ENCODE measurements at places on chromosomes 2 and 18.

DNA sequence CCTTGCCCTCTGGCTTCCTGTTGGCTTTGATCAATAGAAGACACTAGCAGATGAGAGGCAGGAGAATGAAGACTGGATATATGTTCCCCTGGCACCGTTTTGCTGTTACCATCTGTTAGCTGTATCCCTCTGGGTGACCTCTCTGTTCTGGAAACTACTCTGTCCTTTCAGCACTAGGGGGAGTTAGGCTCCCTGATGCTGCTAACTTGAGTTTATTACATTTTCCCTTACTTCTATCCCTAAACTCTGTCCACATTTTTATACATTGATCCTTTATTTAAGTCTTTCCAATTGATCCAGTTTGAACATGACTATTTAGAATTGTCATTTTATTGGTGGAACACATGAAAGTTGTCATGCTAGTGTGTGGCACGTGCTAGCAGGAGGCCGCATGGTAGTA, 1014.3 kb upstream of the CDH2 start:
- no peak for DNase-seq

- DNase-seq = no peak
Measured at GRCh38 chr2:201962774-201963562, 70.7 kb upstream of the FZD7 start.

GRCh38 chr18:30970196-30970816, 72.2 kb downstream of the DSC3 start:
- no peak for DNase-seq

DNA sequence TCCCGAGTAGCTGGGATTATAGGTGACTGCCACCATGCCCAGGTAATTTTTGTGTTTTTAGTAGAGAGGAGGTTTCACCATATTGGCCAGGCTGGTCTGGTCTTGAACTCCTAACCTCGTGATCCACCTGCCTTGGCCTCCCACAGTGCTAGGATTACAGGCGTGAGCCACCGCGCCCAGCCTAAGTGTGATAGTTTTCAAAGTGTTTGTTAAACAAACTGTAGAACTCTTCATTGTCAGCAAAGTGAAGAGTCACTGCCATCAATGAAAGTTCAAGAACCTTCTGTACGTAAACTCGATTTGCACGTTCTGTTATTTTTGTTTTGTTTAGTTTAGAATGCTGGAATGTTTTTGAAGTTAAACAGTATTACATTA, 18.0 kb upstream of the SOS1 start:
- no peak for DNase-seq

- no peak for DNase-seq
Measured at GRCh38 chr2:197174539-197175094, 136.0 kb downstream of the ANKRD44 start.

GRCh38 chr2:103959174-103960128, 894.5 kb upstream of the POU3F3 start:
- DNase-seq = no peak

DNA sequence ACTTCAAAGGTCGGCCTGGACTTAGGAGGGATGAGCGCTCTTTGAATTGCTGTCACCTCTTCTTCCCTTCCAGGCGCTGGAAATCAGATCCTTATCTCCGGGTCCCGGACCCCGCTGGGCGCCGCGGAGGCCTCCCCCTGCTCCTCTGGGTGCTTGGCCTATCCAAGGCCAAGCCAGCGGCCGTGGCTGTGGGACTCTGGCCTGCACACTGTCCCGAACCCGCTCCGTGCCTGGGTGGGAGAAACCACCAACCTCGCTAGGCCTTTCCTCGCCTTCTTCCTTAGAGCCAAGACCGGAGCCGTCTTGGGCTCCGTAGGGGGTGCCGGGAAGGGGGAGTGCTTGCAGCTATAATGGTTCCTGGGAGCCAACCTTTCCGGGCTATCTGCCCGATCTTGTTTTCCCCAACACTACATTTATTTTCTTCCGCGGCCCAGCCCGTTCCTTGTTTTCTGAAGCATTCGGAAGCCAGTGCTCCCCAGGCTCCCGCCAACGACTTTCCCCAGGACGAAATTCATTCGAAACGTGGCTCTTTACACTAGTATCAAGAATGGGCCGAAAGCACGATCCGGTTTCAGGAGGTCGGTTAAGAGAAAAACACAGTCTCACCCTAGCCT, 2.4 kb downstream of the OSR1 start:
- DNase-seq = no peak

- DNase-seq = no peak
Measured at GRCh38 chr2:39194686-39195085, 49.1 kb downstream of the CDKL4 start.

- no peak for DNase-seq
Measured at GRCh38 chr2:179132076-179132475, 82.1 kb upstream of the CCDC141 start.

DNA sequence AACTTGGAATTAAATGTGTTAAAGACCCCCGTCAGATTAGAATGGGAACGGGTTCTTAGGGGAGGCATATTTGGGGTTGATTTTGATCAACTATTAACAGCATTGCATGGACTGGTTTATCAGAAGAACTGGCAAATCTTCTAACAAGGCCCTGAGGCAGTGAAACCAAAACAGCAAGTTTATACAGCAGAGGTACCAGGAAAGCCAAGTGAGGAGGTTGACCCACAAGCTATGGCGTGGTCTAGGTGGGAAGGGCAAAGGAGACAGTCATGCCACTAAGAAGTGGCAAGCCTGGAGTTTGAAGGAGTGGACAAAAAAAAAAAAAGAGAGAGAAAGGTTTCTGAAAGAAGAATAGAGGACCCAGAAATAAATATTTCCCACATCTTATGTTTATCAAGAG, 187.0 kb downstream of the MREG start:
- no peak for DNase-seq

DNA sequence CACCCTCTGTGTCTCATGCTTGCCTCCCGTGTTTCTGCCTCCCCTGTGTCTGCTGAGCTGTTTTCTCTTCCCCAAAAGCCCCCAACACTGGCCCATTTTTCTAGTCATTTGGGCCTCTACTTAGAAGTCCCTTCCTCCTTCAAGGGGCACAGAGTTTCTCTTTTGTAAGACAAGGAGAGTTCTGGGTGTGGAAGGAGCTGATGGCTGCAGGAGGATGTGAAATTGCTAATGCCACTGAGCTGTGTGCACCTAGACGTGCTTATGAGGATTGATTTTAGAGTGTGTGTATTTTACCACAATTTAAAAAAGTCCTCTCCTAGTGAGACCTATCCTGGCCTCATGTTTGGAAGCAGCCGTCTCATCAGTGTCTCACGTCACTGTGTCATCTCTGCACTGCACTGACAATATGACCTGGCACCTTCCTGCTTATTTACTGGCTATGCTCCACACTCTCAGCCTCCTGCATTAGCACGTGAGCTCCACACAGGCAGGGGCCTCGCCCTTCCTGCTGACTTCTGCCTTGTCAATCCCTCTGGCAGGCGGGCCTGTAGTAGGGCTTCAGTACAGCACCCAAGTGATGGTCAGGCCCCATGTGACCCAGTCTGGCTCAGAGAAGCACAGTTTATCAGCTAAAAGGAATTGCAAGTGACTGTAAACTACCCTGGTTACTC, 8.0 kb upstream of the MBP start:
- DNase-seq = no peak

DNA sequence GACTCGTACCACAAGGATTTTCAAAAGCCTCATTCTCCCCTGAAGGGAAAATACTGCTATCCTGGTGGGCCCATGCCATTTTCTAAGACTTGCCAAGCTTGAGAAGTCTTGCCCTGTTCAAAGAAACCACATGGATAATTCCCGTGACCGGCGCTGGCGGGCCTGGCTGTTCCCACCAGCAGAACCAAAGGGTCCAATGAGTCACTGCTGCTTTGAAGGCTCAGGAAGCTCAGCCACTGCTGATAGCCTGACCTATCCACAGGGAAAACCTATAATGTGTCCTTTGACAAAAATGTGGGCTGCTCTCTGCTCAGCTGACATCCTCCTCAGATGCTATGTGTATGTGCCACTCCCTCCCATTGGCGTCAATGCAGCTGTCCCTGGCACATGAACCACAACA, 137.9 kb upstream of the RAB12 start:
- no peak for DNase-seq

DNA sequence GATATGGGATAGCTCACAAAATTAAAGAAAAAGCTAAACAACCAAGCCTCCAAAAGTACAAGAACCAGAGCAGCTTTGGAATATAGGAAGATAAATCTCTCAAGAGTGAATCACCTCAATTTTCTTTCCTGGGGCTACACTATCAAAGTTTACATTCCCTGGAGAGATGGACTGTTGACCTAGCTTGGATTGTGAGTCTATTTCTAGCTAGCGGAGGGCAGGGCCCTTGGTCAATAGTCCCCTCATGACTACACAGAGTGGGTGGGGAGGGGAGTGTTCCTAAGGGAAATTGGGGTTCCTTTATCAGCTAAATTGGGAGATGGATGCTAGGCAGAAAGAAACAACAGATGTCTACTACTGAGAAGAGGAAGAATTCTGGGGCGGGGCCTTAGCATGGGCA, 29.9 kb upstream of the EIF2AK3 start:
- DNase-seq = no peak

GRCh38 chr18:74598350-74599001, 806 bp downstream of the ZNF407 start:
- DNase-seq = no peak

- DNase-seq = no peak
Measured at GRCh38 chr2:12303181-12304030, 413.3 kb upstream of the TRIB2 start.

GRCh38 chr2:203592470-203592869, 57.4 kb upstream of the RAPH1 start:
- DNase-seq = no peak

GRCh38 chr2:140117386-140117785, 1337.2 kb upstream of the NXPH2 start:
- no peak for DNase-seq

GRCh38 chr2:127069536-127069935, 37.4 kb downstream of the BIN1 start:
- no peak for DNase-seq
